ENCODE measurements at places on chromosomes 3 and 15. TPM values are rescaled to one million over a fixed set of nuclear protein-coding genes. Genes with fewer than 3 reads are reported as not detected.

The CCDC14 gene
- 7.1 TPM for polyA plus RNA-seq

The CCDC54 gene
- not detected for polyA plus RNA-seq

The SLC28A1 gene
- 0.32 TPM for polyA plus RNA-seq

The GRK7 gene
- polyA plus RNA-seq = not detected

The FRMD4B gene
- 8.8 TPM for polyA plus RNA-seq

The ESYT3 gene
- 0.66 TPM for polyA plus RNA-seq

The HHLA2 gene
- not detected for polyA plus RNA-seq

The GPR27 gene
- 1.2 TPM for polyA plus RNA-seq

The GP9 gene
- not detected for polyA plus RNA-seq

The GOLGA6D gene
- not detected for polyA plus RNA-seq

The NR2E3 gene
- polyA plus RNA-seq = 0.05 TPM

The CHRNA5 gene
- 0.68 TPM for polyA plus RNA-seq

The RLBP1 gene
- polyA plus RNA-seq = not detected

The CRTC3 gene
- polyA plus RNA-seq = 15.1 TPM

The ROPN1 gene
- 1.6 TPM for polyA plus RNA-seq

The TUBGCP5 gene
- polyA plus RNA-seq = 6.5 TPM

The VIPR1 gene
- polyA plus RNA-seq = 10.2 TPM

The USP19 gene
- 25.5 TPM for polyA plus RNA-seq

The MORC1 gene
- not detected for polyA plus RNA-seq

The SRP14 gene
- polyA plus RNA-seq = 574 TPM

The ATXN7 gene
- polyA plus RNA-seq = 4.8 TPM

The NTRK3 gene
- polyA plus RNA-seq = 3.6 TPM

The PRICKLE2 gene
- 2.3 TPM for polyA plus RNA-seq

The CX3CR1 gene
- polyA plus RNA-seq = 0.20 TPM

The SERINC4 gene
- 0.41 TPM for polyA plus RNA-seq

The DNAH12 gene
- polyA plus RNA-seq = 0.09 TPM

The SEC22C gene
- polyA plus RNA-seq = 20.2 TPM

The GOLGA8O gene
- polyA plus RNA-seq = 1.00 TPM

The LEKR1 gene
- polyA plus RNA-seq = 1.2 TPM

The EFCAB12 gene
- 0.29 TPM for polyA plus RNA-seq

The PP2D1 gene
- polyA plus RNA-seq = not detected

The TGM5 gene
- polyA plus RNA-seq = 0.02 TPM

The SLC12A8 gene
- polyA plus RNA-seq = 0.52 TPM

The SCAANT1 gene
- polyA plus RNA-seq = not detected

The LSAMP gene
- polyA plus RNA-seq = 1.4 TPM

The EOMES gene
- polyA plus RNA-seq = 0.09 TPM

The SI gene
- polyA plus RNA-seq = not detected

The CCR9 gene
- polyA plus RNA-seq = not detected

The SLC22A14 gene
- 0.11 TPM for polyA plus RNA-seq

The LRRC49 gene
- polyA plus RNA-seq = 44.7 TPM

The NEIL1 gene
- 17.1 TPM for polyA plus RNA-seq

The CNTN6 gene
- 0.02 TPM for polyA plus RNA-seq

The DUOXA2 gene
- 0.05 TPM for polyA plus RNA-seq

The TMEM62 gene
- polyA plus RNA-seq = 7.8 TPM

The PLCH1 gene
- polyA plus RNA-seq = 1.1 TPM

The SLC22A13 gene
- 0.09 TPM for polyA plus RNA-seq

The CLSTN2 gene
- polyA plus RNA-seq = 3.7 TPM

The CRABP1 gene
- 0.29 TPM for polyA plus RNA-seq

The SERF2 gene
- polyA plus RNA-seq = 2,656 TPM

The ST8SIA2 gene
- polyA plus RNA-seq = 0.23 TPM

The EDC3 gene
- 8.6 TPM for polyA plus RNA-seq

The SPTSSB gene
- polyA plus RNA-seq = 0.45 TPM

The MYL3 gene
- 1,012 TPM for polyA plus RNA-seq

The GOLGA8T gene
- polyA plus RNA-seq = 0.32 TPM
